WERI-Rb-1 (cell line): ENCODE measurements at places on chromosomes 5 and 9.

GRCh38 chr5:8329773-8330172 lies 460.8 kb downstream of the MTRR start:
- DNase-seq = no peak

DNA sequence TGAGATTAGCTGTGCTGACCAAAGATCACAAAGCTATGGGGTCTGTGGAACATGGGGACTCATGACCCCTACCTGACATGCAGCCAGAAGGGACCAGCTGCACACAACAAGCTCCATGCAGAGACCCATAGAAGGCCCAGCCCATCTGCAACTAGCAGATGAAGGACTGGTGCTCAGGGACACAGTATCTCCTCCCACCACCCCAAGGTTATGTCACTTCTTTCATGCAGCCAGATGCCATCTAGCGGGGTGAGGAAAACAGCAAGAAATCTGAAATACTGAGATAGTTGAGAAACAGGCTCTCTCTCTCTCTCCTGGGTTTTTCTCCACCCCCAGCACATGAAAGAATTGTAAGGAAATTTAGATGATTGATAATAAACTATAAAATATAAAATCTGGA lies 161.3 kb upstream of the DAPK1 start:
- DNase-seq = no peak

DNA sequence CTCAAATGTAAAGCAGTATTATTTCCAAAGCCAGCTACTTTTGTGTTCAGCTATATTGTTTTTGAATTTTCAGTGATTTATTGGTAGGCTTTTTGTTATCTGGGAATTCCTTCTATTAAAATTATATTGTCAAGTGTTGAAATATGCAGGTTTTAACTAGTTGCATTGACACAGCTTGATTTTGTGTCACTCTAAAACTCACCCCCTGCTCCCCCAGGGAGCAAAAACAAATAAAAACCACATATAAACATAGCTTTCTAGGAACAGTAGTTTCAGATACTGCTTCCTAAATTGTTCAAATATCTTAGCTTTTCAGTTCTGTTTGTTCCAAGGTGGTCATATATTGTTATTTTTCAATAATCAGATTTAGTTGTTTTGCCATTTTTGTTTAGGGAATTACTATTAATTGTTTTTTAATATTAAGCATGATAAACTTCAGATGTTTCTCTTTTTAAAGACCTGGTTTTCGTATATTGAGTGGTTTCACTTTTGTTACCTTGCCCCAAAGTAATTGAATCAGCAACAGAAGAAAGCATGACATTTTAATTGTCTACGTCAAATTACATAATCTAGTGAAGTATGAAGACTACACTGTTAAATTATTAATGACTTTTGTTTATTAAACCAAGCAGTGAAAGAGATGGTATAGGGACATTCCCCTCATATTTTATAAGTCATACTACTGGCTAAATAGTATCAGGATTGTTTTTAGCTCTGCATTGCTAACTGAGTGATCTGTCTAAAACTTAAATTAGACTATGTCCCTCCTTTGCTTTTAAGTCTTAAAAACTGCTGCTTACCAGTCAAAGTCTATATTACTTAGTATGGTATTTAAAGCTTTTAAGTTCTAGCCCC lies 43.4 kb downstream of the ERBIN start:
- no peak for DNase-seq

- DNase-seq = no peak
Observed at GRCh38 chr9:5838884-5839571, 6.1 kb upstream of the ERMP1 start.

- no peak for DNase-seq
Observed at GRCh38 chr9:116596646-116597045, 90.5 kb upstream of the TRIM32 start.

GRCh38 chr5:90613918-90614504 lies 55.4 kb downstream of the ADGRV1 start:
- DNase-seq = no peak

GRCh38 chr9:88957526-88957925 lies 33.7 kb upstream of the S1PR3 start:
- no peak for DNase-seq

GRCh38 chr9:33202552-33203201 lies 35.5 kb upstream of the B4GALT1 start:
- DNase-seq = no peak

GRCh38 chr9:79542735-79543620 lies 28.8 kb upstream of the TLE4 start:
- peak; percentile 34 for DNase-seq

- no peak for DNase-seq
Observed at GRCh38 chr9:98790134-98790841, 6.1 kb downstream of the ANKS6 start.

- DNase-seq = no peak
Observed at GRCh38 chr5:38600329-38601045, 44.0 kb upstream of the LIFR start.

DNA sequence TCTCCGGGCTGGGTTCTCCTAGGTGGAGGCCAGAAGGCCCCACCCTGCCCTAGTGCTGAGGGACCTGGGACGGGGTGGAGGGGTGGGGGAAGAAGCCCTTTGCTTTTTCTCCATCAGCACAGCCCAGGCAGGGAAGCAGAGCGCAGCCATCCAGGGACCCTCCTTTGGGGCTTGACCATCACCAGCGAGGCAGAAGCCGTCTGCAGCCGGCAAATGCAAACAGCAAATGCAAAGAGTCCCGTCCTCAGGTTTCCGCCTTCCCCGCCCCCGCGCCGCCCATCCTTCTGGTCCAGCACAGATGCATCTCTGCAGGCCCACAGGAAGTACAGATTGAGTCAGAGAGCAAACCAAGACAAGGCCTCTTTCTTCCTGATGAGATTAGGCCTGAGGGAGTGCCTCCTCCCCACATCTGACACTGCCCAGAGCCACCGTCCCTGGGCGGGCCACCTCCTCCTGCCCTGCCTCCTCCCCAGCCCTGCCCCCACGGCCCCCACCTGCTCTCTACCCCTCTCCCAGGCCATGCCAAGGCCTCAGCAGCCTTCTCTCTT lies 23.4 kb downstream of the CORO2A start:
- DNase-seq = peak; percentile 91

GRCh38 chr9:75823151-75823550 lies 67.3 kb upstream of the PCSK5 start:
- DNase-seq = no peak

DNA sequence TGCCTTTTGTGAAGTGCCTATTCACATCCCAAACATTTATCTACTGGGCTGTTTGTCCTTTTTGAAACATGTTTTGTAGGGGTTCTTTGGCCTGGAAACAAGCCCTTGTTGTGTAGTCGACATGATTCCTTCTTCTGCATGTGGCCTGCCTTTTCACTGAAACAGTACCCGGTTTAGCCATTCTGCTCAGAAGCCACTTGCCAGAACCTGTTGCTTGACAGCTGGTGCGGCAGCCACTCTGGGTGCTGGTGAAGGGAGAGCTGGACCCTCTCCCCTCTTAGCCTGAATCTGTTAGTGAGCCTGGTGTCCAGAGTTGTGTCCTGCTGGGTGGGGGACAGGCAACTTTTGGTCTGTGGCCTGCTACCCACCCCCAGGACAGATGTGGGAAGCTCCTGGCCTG lies 128.8 kb upstream of the CACNA1B start:
- no peak for DNase-seq

DNA sequence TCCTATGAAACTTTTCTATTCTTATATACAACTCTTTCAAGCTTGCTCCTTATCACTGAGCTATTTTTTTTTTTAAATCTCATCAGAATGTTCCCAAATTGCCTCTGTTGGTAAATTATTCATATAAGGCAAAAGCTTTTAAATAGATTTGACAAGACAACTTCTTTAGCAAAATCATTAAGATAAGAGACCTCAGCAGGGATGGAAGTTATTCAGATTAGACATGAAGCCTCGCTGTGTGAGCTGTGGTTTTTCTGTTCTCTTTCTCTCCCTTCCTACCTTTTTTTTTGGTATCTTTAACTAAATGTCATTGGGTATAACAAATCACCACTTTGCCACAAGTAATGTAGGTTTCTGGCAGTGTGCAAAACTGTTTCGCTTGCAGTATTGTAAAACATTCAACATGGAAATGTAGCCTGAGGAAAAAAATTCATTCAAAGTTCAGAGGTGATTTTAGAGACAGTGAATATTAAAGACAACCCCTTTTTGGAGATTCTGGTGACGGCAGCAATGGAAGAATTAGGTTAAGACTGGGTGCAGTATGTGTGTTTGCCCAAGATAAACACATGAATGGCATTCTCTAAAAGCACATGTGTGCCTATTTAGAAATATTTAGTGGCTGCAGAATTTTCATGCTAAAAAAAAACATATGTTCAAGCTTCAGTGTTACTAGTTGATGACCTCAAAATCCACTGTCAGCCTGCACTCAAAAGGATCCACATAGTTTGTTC lies 467.1 kb downstream of the ZNF608 start:
- no peak for DNase-seq

GRCh38 chr9:101536938-101537337 lies 3.3 kb downstream of the RNF20 start:
- no peak for DNase-seq

DNA sequence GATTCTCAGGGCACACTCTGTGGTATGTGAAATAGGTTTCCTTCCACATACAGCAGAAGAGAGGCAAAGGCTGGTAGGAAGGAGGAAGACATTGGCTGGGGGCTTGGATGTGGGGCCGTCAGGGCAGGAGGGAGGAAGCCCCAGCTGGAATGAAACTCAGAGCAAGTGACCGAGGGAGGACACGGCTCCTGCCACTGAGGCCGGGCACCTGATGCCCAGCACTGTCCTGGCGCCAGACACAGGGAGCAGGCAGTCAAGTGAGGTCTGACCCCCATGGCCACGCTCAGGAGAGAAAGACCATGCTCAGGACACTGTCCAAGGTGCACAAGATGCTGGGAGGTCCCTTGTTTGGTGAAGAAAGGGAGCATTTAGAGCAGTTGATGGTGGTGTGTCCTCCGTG lies 245.5 kb downstream of the CACNA1B start:
- DNase-seq = no peak

GRCh38 chr5:98938464-98938863 lies 9.7 kb upstream of the CHD1 start:
- DNase-seq = no peak

- DNase-seq = no peak
Observed at GRCh38 chr5:26690511-26690910, 347.9 kb downstream of the CDH9 start.

GRCh38 chr9:34651876-34652601 lies at the start of gene IL11RA:
Gene IL11RA (plus strand): TSS chr9:34652185. CDS start chr9:34655218, 3,033 bp downstream.
- peak; percentile 91 for DNase-seq

GRCh38 chr9:131125038-131125287 lies 423 bp upstream of the NUP214 start:
- DNase-seq = no peak

DNA sequence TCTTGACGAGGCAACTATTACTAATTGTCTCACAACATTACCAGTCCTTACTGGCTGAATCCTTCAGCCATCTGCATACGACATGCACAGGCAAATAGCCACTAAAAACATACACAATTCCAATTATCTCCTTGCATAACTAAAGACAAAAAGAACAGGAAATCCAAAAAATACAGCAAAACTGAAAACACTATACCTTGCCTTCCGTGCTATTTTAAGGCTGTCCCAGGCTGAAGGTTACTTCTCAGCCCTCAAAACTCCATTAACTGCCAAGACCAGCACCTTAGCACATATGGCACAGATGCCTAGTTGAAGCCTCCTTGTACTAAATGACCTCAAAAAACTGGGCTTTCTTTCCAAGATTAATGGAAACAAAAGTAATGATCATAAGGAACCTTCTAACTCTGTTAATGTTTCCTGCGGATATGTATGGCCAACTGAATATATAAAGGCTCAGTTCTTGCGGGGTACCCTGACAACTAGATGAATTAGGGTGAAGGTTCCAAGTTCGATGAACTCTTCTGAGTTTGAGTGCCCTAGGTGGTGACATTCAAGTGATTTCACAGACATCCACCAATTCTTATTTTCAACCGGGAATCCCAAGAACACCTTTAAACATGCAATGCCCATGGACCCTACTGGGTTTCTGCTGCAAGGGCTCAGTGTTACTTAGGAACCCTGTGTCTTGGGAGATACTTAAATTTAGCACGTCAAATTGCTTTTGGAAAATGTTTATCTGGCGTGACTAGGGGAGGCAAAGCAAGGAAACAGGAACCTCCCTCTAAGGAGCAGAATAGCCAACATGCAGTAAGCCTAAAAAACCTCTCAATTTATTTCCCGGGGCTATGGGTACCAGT lies 455.3 kb downstream of the RAB3C start:
- no peak for DNase-seq
